ENCODE measurements at places on chromosomes 3 and 15. TPM values are rescaled to one million over a fixed set of nuclear protein-coding genes. Genes with fewer than 3 reads are reported as not detected.

Gene PDZRN3
- total RNA-seq, result 0.24 TPM

Gene UBA7
- total RNA-seq, result 6.7 TPM

Gene TMEM158
- total RNA-seq, result 3.4 TPM

Gene SLC15A2
- 1.0 TPM for total RNA-seq

Gene FBXW12
- not detected for total RNA-seq

Gene MGLL
- 54.9 TPM for total RNA-seq

Gene HGD
- not detected for total RNA-seq

Gene CYP1A2
- total RNA-seq, result not detected

Gene IL5RA
- total RNA-seq, result not detected

Gene IL16
- 0.07 TPM for total RNA-seq

Gene IL20RB
- 118 TPM for total RNA-seq

Gene AADACL2
- not detected for total RNA-seq

Gene GPR62
- not detected for total RNA-seq

Gene SEMA6D
- 1.2 TPM for total RNA-seq

Gene USP19
- 29.6 TPM for total RNA-seq

Gene SELENOK
- total RNA-seq, result 40.4 TPM

Gene CFAP100
- total RNA-seq, result not detected

Gene ST8SIA2
- 1.5 TPM for total RNA-seq

Gene TEX55
- total RNA-seq, result not detected

Gene TRIM42
- total RNA-seq, result not detected

Gene KLHDC8B
- total RNA-seq, result 11.7 TPM

Gene IL12A
- total RNA-seq, result 0.20 TPM

Gene ANKUB1
- total RNA-seq, result 0.82 TPM

Gene ETV5
- total RNA-seq, result 53.6 TPM

Gene KLHL6
- total RNA-seq, result 0.11 TPM

Gene P4HTM
- 3.0 TPM for total RNA-seq

Gene RNF111
- 17.8 TPM for total RNA-seq

Gene ZNF774
- 1.9 TPM for total RNA-seq

Gene ARPIN
- 10.8 TPM for total RNA-seq

Gene B3GALNT1
- total RNA-seq, result 9.0 TPM

Gene TM6SF1
- not detected for total RNA-seq

Gene GRK7
- total RNA-seq, result not detected

Gene RHO
- total RNA-seq, result not detected

Gene SRGAP3
- total RNA-seq, result 17.9 TPM

Gene TRIP4
- total RNA-seq, result 22.6 TPM

Gene JMJD7
- 15.5 TPM for total RNA-seq

Gene CCDC33
- total RNA-seq, result not detected

Gene RHCG
- 0.54 TPM for total RNA-seq

Gene HDC
- total RNA-seq, result not detected

Gene GRAMD2A
- total RNA-seq, result 2.3 TPM

Measured in foreskin keratinocyte (primary cell).